ENCODE measurements at places on chromosomes 3 and 15.

DNA sequence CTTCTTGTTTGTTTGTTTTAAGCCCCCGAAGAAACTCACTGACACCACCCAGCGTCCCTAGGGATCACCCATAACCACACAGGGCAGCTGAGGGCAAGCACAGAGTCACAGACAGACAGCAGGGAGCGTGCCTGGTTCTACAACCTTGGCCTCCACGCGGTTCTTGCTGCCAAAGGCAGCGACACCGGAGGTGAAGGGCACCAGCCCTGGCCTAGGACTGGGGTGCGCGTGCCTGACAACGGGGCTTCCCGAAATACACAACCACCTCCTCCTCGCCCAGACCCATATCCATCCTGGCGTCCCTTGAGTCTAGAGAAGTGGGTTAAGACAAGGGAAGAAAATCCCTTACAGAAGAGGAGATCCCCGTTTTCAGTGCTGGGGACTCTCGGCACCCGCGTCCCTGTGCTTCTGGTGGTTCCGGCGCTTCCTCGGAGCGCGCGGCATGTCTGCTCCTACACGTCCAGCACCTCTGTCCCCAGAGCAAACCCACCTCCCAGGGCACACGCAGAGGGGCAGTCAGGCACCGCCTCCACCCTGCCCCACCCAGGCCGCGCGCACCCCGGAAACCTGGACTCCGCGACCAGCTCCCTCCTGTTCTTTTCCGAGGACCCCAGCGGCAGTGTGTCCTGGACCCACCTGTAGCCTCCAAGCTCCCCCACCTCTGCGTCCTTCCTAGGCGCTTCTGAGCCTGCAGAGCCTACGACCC is 911 bp downstream of the RFTN1 start:
- peak; percentile 67 for DNase-seq

GRCh38 chr15:49290191-49290590 is 120.1 kb downstream of the GALK2 start:
- DNase-seq = no peak

- no peak for DNase-seq
Observed at GRCh38 chr3:139718415-139718814, 40.6 kb upstream of the NMNAT3 start.

DNA sequence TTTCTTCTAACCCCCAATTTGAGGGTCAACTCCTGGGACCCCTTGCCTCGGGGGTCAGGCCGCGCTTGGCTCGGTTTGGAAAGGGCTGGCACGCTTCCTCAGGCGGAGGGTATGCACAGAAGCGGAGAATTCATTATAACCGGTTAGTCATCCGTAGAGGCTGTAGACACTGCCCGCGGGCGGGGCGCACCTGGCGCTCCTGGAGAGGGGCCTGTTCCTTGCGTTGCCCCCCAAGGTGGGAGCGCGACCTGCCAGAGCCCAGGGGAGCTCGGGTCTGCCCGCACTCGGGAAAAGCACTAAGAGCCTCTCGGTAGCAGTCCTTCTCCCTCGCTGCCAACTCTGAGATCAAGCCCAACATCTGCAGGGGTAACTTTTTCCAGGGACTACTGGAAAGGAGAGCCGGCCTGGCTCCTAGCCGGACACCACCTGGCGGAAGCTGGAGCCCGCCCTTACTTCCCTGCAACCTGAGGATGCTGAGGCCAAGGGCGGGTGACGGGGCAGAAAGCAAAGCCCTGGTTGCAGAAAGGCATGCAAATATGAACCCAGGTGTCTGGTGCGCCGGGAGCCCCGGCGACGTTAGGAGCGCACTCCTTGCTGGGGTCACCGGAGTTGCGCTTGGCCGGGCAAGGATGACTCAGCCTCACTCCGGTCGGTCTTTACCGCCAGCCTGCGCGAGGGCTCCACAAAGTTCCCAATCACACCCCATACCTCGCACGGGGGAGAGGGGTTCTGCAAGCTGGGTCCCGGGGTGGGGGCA is 1.5 kb upstream of the CACNA2D3 start:
- DNase-seq = no peak

- DNase-seq = peak; percentile 66
Observed at GRCh38 chr15:70096215-70097062, 1.3 kb downstream of the TLE3 start.

DNA sequence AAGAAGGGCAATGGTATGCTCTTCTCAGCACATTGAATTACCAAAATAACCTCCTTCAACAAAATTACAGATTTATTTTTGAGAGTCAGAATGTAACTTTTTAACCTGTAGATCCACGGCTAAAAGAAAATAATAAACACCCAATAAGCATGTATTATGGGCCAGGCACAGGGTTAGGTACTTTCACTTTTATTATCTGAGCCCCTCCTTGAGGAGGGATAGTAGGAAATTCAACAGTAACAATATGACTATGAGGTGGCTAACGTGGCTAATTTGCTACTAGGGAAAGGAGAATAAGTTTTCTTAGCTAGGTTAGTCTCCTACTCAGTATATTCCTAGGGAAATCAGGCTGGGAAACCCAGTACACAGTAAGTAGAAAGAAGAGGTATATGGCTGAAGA is 306.9 kb downstream of the GAP43 start:
- DNase-seq = no peak

GRCh38 chr15:66696770-66697169 is 5.3 kb upstream of the SMAD6 start:
- DNase-seq = no peak

DNA sequence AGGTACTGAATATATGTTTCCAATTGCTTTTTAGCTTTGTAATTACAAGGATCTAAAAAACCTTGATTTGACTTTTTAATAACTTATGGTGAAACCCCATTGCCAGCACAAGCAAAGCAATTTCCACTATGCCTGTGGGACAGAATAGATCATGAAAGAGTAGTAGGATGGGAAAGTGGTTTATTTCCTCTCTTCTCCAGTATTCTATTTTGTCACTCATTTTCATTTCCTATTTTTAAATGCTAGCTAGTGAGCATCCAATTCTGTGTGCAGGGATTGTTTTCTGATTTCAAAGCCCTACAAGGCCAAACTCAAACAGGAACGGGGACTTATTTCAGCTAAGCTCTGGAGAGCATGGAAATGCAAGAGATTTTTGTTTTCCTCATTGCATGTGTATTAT is 132.0 kb upstream of the TGFBR2 start:
- DNase-seq = no peak

DNA sequence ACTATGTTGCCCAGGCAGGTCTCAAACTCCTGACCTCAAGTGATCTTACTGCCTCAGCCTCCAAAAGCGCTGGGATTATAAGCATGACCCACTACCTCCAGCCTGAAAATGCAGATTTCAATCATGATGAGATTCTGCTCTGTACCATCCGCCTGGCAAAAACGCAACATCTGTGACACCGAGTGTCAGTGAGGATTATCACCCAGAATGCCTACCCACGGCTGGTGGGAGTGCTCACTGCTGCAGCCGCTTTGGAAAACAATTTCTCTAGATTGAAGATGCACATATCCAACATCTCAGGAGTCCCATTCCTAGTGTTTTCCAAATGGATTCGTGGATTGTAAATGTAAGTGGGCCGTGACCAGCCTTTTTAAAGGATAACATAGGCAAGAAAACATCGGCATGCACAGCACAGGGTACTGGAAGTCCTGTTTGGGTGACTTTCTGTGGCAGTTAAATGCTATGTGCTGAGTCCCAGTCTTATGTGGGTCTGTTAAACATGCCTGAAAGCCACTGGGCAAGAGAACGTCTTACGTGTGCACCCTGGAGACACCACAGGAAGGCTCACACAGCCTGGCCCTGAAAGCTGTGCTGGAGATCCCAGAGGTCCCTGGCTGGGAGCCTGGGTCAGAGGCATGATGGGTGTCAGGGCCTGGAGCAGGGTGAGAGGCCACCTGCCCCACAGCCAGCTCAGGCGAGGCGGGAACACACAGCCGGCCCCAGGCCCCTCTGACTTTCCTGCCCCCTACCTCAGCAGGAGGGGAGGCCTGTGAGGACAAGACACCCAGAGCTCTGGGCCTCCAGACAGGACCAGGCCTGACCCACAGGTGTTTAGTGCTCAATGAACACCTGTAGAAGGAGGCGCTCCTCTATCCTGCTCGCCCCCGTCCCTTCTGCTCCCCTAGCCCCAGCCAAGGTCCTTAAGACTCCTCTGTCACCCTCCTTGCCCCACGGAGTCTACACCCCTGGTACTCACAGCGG is 918 bp downstream of the PRSS50 start:
- no peak for DNase-seq

DNA sequence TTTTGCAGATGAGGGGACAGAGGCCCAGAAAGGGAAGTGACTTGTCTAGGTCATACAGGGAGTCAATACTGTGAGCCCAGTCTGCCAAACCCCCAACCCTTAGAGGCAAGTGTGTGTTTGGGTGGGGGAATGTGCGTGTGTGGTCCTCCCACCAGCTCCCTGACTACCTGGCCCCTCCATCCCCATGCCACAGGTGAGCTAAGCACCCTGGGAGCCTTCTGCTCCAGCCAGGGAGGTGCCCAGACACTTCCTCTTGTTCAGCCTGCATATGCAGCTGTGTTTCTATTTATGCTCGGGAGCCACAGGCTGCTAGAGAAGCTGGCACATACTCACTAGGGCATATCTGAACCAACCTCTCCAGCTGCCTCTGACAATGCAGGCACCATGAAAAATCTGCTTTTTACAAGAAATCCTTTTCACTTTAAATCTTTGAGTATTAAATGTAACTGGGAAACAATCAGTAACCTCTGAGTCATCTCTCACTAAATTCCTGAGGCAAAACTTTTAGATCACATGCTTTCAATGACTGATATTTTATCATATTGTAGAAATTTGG is 20.7 kb downstream of the TBC1D2B start:
- DNase-seq = peak; percentile 38

DNA sequence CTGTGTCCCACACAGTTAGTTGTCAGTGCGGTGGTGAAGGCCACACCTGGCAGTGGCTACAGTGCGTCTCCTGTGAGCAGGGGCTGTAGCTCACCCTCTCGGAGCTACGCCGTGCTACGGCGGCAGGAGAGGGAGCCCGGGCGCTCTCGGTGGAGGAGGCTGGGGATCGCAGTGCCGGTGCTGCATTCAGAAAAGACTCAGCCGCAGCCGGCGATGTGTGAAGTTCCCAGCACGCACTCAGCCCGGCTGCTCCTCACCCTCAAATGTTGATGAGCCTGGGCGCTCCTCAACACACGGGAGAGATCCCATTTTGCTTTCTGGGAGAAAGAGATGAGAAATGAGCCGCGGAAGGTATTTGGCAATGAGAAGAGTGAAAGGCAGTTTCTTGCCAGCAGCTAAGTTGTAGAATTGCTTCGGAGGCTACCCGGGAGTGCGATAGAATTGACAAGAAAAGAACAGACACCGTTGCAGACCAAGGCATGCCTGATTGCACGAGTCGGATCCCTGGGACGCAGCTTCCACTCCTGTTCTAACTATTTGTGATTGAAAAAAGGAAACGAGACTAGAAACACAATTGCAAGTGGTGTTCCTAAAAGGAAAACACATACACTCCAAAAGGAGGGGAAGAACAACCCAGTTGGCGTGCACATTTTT is at the start of gene UNC13C:
UNC13C (plus strand) TSS at position 189 of the 654 bp plus-strand sequence. CDS start 34,463 bp downstream, outside the sequence.
- no peak for DNase-seq

GRCh38 chr3:57646723-57647122 is 46.2 kb downstream of the DENND6A start:
- DNase-seq = no peak

GRCh38 chr3:76010252-76010651 is 224.9 kb upstream of the ZNF717 start:
- DNase-seq = no peak

DNA sequence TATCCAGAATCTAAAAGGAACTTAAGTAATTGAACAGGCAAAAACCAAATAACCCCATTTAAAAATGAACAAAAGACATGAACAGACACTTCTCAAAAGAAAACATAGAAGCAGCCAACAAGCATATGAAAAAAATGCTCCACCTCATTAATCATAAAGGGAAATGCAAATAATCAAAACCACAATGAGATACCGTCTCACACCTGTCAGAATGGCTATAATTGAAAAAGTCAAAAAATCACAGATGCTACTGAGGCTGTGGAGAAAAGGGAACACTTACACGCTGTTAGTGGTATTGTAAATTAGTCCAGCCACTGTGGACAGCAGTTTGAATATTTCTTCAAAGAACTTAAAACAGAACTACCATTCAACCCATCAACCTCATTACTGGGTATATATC is 220.7 kb downstream of the MEX3B start:
- no peak for DNase-seq

DNA sequence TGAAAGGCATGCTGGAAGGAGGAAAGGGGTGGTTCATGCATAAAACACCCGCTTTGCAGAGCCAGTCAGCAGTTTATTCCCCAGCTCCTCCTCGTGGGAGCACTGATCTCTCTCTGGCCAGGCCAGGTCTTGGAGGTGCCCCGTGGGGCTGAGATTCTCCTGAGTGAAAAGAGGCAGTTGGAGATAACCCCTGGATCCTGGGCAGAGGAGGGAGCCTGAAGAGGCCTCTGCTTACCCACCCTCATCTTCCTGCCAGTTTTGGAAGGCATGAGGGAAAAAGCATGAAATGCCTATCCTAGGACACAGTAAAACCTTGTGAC is 108.3 kb downstream of the SEMA5B start:
- no peak for DNase-seq

GRCh38 chr15:78550815-78551214 is 10.6 kb downstream of the PSMA4 start:
- no peak for DNase-seq

DNA sequence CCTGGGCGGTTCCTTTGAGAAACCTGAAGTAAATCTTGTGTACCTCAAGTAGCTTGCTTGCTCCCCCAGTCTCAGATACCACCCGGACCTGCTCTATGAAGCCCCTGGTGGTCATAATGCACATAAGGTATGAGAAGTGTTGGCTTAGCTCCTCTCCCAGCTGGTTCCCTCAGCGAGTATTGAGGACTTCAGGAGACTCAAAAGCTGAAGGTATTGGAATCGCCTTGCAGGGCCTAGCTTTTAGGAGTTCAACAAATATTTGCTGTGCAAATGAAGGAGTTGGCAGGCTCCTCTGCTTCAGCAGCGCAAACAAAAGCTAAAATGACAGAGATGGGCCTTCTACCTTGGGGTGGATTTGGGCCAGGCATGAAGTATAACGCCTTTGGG is 1.7 kb downstream of the CMTM8 start:
- peak; percentile 66 for DNase-seq

DNA sequence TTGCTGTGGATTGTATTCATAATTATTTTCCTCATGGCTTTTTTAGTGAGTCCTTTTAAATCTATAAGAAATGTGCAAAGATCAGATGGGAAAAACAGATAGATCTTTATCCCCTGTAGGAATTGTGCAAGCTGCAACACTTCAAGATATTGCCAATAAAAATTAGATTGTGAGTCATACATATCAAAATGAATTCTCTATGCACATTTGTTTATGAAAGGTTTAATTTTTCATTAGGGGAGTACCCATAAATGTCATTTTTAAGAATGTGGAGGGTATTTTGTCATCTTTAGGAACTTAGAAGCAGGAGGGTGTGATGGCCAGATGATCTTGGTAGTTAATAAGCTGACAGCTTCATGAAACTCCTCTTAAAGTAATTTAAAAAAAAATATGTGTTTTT is 2.9 kb downstream of the PIAS1 start:
- DNase-seq = no peak

DNA sequence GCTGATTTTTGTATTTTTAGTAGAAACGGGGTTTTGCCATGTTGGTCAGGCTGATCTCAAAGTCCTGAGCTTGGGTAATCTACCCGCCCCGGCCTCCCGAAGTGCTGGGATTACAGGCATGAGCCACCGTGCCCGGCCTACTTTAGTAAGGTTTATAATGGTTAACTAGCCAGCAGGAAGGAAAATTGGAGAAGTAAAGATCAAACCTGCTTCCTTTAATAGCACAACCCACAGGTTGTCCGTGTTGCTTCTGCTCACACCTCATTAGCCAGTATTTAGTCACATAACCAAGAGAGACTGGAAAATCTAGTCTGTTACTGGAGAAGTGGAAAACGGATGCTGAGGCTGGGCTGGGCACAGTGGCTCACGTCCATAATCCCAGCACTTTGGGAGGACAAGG is 51.9 kb upstream of the TBL1XR1 start:
- DNase-seq = no peak

- DNase-seq = no peak
Observed at GRCh38 chr15:89864958-89865739, 28.6 kb downstream of the AP3S2 start.
